B cell (primary cell): ENCODE measurements at places on chromosomes 16 and 17.

- no peak for DNase-seq
These were observed 4.7 kb upstream of the IL17C start for GRCh38 chr16:88633684-88634140.

- DNase-seq = no peak
These were observed 6.7 kb downstream of the ARHGAP27 start for GRCh38 chr17:45425984-45426413.

GRCh38 chr16:87784812-87785211 is 19.0 kb upstream of the KLHDC4 start:
- no peak for DNase-seq

GRCh38 chr17:71703701-71704100 is 417.1 kb upstream of the SOX9 start:
- DNase-seq = no peak

DNA sequence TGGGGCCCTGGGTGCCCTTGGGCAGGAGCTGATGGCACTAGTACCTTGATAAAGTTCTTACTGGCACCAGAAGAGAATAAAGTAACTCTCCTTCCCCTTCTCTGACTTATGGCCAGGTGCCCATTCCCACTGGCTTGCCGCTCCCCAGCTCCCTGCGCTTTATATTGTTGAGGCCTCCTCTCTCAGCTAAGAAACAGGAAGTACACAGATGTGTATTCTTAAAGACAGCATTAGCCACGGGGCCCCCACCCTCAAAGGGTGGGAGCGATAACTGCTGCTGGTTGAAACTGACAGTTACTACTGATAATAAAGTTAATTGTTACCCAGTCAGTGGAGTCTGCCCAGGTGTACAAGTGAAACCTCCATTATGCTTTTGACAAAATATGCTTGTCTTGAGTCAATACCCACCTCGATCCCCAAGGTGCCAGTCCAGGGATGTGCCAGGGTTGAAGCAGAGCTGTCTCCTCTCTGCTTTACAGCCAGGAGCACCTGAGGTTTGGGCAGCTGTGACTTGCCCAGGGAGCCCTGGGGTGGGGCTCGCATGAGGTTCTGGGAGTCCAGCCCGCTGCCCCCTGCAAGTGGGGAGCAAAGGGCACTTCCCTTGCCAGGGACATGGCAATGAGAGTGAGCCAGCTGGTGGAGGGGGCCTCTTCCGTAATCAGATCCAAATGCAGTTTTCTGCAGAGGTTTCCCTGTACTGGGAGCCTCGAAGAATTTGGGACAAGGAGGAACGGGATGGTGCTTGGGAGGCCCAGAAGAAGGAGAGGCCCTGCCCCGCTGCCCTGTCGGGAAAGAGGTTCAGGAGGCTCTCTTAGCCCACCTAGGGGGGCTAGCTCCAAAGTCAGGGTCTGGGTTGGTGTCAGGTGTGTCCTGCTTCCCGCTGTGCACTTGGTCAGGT is 5.4 kb upstream of the CLDN9 start:
- DNase-seq = no peak

DNA sequence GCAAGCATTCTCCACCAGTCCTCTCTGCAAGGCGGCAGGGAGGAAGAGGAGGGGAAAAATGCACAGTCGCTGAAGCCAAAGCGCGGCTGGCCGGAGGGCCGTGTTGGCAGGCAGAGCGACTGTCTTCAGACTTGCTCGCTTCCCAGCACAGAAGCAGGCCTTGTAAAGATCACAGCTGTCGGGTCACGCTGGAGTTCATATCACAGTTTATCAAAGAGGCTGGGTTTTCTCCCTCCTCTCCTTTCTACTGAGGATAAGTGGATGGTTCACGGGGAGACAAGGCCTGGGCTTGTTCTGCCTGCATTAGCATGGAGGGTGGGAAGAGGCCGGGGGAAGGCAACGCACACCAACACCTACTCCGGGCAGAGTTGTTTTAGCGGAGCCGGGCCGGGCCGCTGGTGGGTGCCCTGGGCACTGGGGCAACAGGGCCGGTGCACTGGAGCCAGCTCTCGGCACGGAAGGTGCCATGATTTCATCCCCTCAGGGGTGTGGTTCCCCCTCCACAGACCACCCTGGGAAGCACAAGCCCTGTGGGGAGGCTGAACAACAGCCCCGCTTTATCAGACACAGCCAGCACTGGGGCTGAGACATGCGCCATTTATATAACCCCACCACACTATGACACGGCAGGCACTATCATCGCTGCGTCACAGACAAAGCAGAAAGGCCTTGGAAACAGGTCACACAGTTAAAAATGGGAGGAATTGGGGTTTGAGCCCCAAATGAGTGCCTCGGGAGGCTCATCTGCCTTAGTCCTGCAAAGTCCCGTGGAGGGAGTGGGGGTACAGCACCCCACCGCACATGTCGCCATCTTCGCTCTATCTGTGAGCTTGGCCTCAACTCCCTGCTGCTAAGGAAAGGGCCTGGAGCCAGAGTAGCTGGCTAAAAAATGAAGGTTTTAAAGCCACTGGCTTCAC is 40.3 kb upstream of the MTSS2 start:
- no peak for DNase-seq

DNA sequence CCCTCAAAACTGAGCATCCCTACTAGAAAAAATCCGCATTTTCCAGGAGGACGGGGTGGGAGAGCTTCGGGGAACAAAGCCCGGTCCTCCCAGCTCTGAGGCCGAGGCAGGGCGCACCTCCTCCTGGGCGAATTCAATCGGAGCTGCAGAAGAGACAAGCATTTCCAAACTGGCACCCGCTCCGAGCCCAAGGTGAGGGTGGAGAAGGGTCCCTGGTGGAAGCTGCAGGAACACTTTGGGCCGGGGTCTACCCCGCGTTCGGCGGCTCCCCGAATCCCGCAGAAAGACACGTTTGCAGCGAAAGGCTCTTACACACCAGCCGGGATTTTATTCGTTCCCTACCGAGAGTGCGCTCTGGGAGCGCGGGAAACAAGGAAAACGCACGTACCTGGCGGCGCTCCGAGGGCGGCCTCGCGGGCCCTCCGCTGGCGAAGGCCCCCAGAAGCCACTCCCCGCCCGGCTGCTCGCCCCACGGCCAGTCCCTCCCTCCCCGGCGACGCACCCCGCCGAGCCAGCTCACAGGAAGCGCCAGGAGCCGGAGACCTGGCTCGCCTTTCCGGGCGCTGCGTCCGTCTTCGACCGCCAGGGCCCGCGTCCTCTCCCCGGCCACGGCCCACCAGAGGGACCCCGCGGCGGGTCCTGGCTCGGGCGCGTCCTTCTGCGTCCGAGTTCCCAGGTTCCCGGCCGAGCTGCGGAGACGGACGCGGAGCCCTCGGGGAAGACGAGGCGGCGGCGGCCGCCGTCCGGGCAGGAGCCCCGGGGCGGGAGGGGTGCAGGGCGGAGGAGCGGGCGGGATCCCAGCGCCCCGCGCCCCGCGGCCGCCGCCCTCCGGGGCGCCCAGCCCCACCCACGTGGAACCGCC is 49.8 kb upstream of the BAHCC1 start:
- peak; percentile 68 for DNase-seq

GRCh38 chr16:17395849-17396480 is 74.8 kb downstream of the XYLT1 start:
- DNase-seq = no peak

GRCh38 chr16:8099586-8099985 is 490.7 kb downstream of the TMEM114 start:
- DNase-seq = no peak

DNA sequence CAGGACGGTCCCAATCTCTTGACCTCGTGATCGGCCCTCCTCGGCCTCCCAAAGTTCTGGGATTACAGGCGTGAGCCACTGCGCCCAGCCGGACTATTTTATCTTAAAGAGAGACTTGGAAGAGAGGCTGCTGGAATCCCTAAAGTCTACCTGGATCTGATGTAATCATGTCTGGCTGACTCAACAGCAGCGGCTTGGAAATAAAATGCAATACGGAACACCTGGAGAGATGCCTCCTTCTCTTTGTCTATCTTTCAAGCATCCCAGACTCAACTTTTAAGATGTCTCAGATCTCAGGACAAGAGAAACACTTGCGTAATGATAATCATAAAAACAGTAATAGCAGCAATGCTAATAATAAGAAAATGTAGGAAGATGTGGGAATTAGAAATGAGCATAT is 95.6 kb downstream of the CDH8 start:
- no peak for DNase-seq

DNA sequence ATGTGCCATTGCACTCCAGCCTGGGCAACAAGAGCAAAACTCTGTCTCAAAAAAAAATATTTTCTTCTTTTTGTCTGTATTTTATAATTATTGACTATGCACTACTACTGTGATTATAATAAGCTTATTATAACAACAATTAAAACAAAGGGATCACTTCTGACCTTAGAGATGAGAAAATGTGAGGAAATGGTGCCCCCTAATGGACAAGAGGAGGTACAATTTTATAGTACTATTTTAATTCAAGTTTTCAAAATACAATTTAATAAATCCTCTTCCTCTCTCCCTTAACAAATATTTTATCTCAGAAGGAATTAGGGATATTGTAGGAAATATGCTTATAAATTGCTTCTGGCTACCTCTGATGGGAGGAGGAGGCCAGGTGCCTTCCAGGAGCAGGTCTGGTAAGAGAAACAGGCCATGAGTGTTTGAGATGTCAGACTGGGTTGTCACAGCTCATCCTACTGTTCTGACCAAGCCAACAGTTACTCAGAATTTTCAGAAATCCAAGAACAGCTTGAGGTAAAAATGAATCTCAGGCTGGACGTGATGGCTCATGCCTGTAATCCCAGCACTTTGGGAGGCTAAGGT is 14.0 kb downstream of the VPS53 start:
- DNase-seq = peak; percentile 59

- peak; percentile 35 for DNase-seq
These were observed 13.4 kb upstream of the PLLP start for GRCh38 chr16:57297856-57298255.

DNA sequence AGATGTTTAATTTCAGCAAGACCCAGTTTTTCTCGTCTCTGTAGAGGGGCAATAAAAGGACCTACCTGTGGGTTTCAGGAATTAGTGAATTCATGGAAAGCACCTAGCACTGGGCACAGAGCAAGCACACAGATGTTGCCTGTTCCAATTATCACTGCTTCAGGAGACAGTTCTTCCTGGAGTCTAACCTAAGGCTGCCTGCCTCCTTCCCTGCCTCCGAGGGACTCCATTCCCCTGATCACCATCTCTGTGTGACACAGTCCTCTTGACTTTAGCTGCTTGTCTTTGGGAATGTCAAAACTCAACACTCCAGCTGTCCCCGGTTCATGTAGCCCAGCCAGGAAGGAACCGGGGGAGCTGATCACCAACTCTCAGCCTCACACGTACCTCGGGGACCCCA is 474.9 kb downstream of the SLC39A11 start:
- no peak for DNase-seq

DNA sequence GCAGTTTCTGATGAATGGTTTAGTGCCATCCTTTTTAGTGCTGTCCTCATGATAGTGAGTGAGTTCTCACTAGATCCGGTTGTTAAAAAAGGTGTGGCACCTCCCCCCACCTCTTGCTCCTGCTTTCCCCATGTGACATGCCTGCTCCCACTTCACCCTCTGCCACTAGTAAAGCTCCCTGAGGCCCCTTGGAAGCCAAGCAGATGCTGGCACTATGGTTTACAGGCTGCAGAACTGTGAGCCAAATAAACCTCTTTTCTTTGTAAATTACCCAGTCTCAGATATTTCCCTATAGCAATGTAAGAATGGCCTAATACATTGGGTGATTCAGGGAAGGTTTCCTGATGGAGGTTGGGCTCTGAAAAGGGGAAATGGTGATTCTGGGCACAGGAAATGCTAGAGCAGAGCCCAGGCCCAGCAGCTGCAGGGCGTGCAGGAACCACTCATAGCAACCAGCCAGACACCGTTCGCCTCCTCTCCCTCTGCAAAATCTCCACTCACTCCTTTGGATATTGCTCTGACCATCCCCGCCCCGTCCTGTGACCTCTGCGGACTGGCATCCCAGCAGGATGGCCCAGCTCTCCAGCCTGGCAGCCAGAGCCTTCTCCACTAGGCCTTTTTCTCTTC is 2.6 kb upstream of the ADORA2B start:
- no peak for DNase-seq

- DNase-seq = peak; percentile 72
These were observed 500 bp downstream of the COX6A2 start for GRCh38 chr16:31427441-31428278.

- DNase-seq = no peak
These were observed 50.8 kb downstream of the BMERB1 start for GRCh38 chr16:15485175-15485574.

DNA sequence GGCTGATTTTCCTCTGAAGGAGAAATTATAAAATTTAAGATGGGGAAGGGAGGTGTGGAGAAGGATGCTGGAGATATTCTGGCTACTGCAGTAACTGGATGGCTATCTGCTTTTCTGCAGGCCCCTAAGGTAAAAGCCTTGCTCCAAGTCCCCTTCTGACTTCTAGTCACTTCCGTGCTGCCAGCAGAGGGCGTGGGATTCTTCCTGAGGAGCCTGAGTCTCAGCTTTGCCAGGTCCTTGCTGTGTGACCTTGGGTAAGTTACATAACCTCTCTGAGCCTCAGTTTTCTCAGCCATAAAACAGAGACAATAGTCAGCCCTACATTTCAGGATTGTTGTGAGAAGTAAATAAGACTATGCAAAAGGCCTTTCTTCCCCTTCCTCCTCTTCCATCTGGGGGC is 24.3 kb upstream of the TMEM220 start:
- DNase-seq = no peak

GRCh38 chr16:23195366-23195978 is 12.9 kb downstream of the SCNN1G start:
- DNase-seq = no peak

GRCh38 chr16:79838496-79839259 is 238.1 kb upstream of the MAF start:
- DNase-seq = no peak

- DNase-seq = no peak
These were observed 188.0 kb downstream of the NTN1 start for GRCh38 chr17:9209347-9209746.

GRCh38 chr17:74082886-74083285 is 120.6 kb upstream of the RPL38 start:
- DNase-seq = no peak

DNA sequence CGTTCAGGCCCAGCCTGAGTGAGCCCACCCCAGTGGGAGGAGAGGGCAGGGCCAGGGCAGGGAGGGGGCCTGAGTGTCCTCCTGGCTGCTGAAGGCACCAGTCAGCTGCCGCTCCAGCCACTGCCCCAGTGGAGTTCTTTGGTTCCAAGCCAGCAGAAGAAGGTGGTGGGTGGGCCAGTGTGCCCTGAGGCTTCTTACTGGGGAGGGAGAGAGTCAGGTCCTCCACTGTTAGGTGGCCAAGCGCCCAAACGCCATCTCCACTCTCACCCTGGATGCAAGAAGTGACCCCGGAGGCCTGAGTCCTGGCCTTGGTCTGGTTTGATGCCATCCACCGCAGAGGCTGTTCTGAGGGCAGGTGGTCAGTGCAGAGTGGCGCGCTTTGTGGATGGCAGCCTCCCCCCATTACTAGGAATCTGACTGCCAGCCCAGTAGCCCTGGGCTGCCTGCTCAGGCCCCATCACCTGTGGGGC is 2.2 kb downstream of the RNF213 start:
- DNase-seq = no peak

DNA sequence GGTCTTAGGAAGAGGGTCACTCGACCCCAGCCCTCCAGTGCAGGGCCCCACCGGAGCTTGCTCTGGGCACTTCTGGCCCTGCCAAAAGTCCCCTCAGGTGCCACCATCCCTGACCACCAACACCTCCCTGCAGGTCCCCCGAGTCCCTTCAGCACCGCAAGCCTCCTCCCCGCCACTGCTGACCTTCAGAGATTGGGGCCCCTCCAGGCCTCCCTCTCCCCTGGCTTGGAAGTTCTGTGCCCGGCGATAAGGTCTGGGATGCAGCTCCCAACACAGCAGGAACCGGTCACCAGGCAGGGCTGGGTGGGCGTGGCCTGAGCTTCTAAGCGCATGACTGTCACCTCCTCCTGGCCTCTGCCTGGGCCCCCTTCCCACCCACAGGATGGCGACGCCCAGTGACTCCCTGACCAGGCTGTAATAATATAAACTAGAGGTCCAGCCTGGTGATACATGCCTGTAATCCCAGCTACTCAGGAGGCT is 11.2 kb downstream of the PIEZO1 start:
- no peak for DNase-seq
